ENCODE measurements at places on chromosomes 7 and 10.

- DNase-seq, result no peak
These were observed 6.5 kb downstream of the WDR91 start for GRCh38 chr7:135204876-135205275.

DNA sequence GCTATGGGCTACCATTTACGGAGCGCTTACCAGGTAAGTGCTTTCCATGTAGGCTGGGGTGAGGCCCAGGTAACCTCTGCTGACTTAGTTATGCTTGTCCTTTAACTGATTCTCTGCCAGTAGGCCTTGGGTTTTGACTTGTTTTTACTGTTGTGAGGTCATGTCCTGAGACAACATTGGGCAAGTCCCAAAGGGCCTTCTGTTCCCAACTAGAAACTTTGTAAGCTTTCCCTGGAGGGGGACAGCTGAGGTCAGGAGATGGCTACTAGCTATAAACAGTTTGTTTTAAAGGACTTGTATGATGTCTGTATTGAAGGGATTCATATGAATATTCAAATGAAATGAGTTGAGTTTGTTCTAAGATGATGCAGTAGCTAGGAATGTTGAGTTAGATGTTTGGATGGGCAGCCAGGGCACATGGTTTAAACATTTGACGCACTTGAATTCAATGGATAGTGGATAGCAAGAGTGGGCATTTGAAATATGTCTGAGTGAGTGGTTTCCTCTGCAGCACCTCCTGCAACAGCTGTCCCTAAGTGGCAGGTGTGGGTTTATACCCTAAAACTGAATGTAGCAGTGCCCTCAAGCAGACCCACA, 10.0 kb upstream of the SGPL1 start:
- no peak for DNase-seq

- DNase-seq, result no peak
These were observed 495.1 kb downstream of the SUGCT start for GRCh38 chr7:40629891-40630290.

- no peak for DNase-seq
These were observed 163.7 kb upstream of the PRPS1L1 start for GRCh38 chr7:18191341-18191740.

GRCh38 chr10:80421707-80422536, 13.6 kb downstream of the PRXL2A start:
- DNase-seq, result no peak
